ENCODE measurements at places on chromosomes 7 and 10. TPM values are rescaled to one million over a fixed set of nuclear protein-coding genes. Genes with fewer than 3 reads are reported as not detected.

EIF4EBP2 gene
- 21.9 TPM for polyA plus RNA-seq

SLC25A28 gene
- polyA plus RNA-seq = 33.7 TPM

AKR1C4 gene
- not detected for polyA plus RNA-seq

SRPK2 gene
- 18.1 TPM for polyA plus RNA-seq

IGFBP1 gene
- polyA plus RNA-seq = not detected
